Thymus (tissue), 14 donors: ENCODE measurements at places on chromosomes 7 and 10. TPM values are rescaled to one million over a fixed set of nuclear protein-coding genes. Genes with fewer than 3 reads are reported as not detected.

CYP26C1 gene
- 0.28 TPM for total RNA-seq

CHRM2 gene
- total RNA-seq, result 0.33 TPM

TSPAN13 gene
- total RNA-seq, result 10.5 TPM

ANLN gene
- 28.8 TPM for total RNA-seq

STK32C gene
- 18.2 TPM for total RNA-seq

KLHL7 gene
- total RNA-seq, result 23.4 TPM

EVX1 gene
- not detected for total RNA-seq

PHKG1 gene
- total RNA-seq, result 0.85 TPM

MRLN gene
- total RNA-seq, result 0.47 TPM

CHAT gene
- total RNA-seq, result 0.09 TPM

GRCh38 chr7:70034999-70035398 is 436.7 kb downstream of the AUTS2 start:
- H3K36me3 ChIP-seq, result no peaks in the 10 kb centered on the region
- no peak overlapping the region for H3K4me3 ChIP-seq
- no peak for DNase-seq
- H3K27me3 ChIP-seq, result no peaks in the 10 kb centered on the region
- no peak overlapping the region for H3K27ac ChIP-seq
- peaks cover 2% of the 10 kb centered on the region for H3K4me1 ChIP-seq

DNA sequence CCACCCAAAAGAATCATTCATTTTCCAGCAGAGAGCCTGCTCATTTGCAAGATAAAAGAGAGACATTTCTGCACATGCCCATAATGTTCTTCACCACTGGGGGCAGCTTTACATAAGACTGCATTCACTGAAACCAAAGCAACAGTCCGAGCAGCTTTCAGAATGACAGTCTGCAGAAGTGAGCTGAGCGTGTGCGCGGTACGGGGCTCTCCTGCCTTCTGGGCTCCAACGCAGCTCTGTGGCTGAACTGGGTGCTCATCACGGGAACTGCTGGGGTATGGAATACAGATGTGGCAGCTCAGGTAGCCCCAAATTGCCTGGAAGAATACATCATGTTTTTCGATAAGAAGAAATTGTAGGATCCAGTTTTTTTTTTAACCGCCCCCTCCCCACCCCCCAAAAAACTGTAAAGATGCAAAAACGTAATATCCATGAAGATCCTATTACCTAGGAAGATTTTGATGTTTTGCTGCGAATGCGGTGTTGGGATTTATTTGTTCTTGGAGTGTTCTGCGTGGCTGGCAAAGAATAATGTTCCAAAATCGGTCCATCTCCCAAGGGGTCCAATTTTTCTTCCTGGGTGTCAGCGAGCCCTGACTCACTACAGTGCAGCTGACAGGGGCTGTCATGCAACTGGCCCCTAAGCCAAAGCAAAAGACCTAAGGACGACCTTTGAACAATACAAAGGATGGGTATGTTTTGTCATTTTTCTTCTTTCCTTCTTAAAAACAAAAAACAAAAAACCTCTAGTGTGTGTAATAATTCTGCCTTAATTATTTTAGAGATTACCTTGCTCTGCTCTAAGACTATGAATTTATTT is at the start of gene LRRTM3:
TSS of gene LRRTM3 (plus strand) at position 141 of the 820 bp plus-strand sequence.
- H3K27me3 ChIP-seq, result peaks cover 33% of the 10 kb centered on the region
- no peak within 1 kb of the TSS for H3K4me3 ChIP-seq
- H3K4me1 ChIP-seq, result no peaks in the 10 kb centered on the region
- no peaks in the 10 kb centered on the region for H3K36me3 ChIP-seq
- no peak within 1 kb of the TSS for H3K27ac ChIP-seq

- H3K4me1 ChIP-seq, result no peaks in the 10 kb centered on the region
- DNase-seq, result no peak
- no peaks in the 10 kb centered on the region for H3K36me3 ChIP-seq
Measured at GRCh38 chr7:121084748-121085336, 96.3 kb downstream of the CPED1 start.

DNA sequence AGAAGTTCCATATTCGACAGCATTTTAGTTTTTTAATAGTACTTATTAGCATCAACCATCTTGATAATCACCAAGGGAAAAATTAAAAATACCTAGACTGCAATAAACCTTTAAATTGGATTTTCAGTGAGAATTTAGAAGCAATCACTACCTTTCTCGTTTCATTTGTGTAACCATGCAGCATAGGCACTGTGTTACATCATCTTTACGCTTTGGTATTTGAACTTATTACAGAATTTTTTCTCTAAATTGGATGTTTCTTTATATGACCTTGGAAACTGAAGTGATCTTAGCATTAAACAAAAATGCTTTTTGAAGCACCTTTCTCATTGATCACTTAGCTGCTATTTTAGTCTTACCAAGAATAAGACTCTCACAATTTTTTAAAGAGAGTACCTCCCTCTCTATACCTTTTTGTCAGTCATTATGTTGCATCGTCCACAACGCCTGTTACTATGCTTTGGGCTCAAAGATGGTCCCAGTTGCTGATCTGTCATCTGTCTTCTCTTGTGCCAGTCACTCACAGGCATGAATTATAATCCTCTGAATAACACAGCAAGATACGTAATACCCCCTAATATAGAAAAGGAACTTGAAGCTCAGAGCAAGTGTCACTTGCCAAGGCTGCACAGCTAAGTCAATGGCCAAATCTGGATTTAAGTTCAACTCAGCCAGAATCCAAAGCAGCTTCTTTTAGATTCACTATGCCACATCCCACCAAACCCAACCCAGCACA is 19.6 kb upstream of the ASCC1 start:
- H3K4me1 ChIP-seq, result no peaks in the 10 kb centered on the region
- no peak for DNase-seq
- H3K27ac ChIP-seq, result no peak overlapping the region

GRCh38 chr7:29350351-29350750 is 155.8 kb downstream of the CHN2 start:
- no peak overlapping the region for H3K4me3 ChIP-seq
- peaks cover 3% of the 10 kb centered on the region for H3K4me1 ChIP-seq
- no peaks in the 10 kb centered on the region for H3K27me3 ChIP-seq

- no peaks in the 10 kb centered on the region for H3K27me3 ChIP-seq
- no peaks in the 10 kb centered on the region for H3K36me3 ChIP-seq
- no peak for DNase-seq
- H3K4me3 ChIP-seq, result no peak overlapping the region
- H3K27ac ChIP-seq, result no peak overlapping the region
Measured at GRCh38 chr10:92142512-92142911, 148.4 kb downstream of the CPEB3 start.

DNA sequence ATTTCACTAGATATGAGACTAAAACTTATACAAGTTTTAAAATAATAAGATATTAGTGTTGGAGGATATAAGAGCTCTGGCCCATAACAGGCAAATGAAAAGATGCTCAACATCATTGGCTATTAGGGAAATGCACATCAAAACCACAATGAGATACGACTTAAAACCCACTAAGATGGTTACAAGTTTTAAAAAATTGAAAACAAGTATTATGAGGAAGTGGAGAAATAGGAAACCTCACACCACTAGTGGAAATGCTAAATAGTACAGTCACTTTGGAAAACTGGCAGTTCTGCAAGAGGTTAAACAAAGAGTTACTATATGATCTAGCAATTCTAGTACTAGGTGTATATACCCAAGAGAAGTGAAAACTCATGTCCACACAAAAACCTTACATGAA is 17.2 kb downstream of the PANK1 start:
- no peaks in the 10 kb centered on the region for H3K4me1 ChIP-seq
- no peak for DNase-seq
- no peak overlapping the region for H3K4me3 ChIP-seq

- no peak overlapping the region for H3K27ac ChIP-seq
- no peak overlapping the region for H3K4me3 ChIP-seq
- H3K27me3 ChIP-seq, result no peaks in the 10 kb centered on the region
- H3K4me1 ChIP-seq, result no peaks in the 10 kb centered on the region
- no peaks in the 10 kb centered on the region for H3K36me3 ChIP-seq
- DNase-seq, result no peak
Measured at GRCh38 chr7:33716581-33717477, 188.5 kb upstream of the BMPER start.
